SJCRH30 (cell line): ENCODE measurements at places on chromosomes 4 and X.
A peak's percentile ranks its signal among the peaks of the same experiment; 100 is the strongest.

DNA sequence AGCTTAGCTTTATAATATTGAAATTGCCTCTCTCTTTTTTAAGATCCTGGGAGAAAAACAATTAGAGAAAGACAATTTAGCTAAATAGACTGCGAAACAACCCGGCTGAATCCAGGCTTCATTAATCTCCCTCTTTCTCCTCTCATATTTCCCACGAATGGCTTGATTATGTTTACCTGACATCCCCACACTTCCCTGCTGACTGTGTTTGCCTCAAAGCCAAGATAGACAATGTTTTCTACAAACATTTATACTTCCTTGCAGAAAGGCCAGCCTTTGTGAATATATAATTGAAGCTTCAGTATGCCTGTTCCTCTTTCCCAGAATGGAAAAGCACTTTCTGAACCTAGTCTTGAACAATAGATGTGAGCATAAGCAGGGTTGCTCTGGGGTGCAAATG is 566.8 kb downstream of the PDHA2 start:
- no peak for DNase-seq

DNA sequence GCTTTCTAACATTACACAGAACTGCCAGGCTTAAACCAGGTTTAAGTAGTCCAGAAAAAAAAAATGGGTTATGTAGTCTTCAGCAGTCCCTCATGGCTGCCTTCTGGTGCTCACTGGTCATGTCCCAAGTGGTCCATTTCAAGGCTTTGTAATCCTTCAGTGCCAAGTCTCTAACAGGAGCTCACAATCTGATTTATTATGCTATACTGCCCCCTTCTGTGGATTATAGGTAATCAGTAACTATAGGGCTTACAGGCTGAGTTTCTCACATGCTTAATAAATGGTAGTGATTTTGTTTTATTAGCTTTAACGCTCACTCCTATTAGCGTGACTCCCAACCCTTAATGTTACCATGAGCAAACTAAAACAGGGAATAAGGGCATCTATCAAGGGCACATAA is 92.5 kb upstream of the EDA2R start:
- peak; percentile 54 for DNase-seq

DNA sequence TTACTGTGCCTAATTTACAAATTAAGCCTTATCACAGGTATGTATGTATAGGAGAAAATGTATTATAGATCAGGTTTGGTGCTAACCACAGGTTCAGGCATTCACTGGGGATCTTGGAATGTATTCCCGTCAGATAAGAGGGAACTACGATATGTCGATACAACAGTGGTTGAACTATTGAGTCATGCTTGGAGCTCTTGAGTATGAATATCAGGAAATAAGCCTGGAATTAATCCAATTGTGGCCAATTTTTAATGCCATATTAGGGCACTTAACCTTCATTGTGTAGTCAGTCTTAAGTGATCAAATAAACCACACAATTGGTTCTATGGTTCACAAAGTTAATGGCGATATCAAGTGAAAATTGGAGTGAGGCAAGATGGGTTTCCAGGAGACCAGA is 556.5 kb downstream of the IL1RAPL1 start:
- no peak for DNase-seq

- DNase-seq = no peak
Measured at GRCh38 chr4:144531841-144532240, 114.1 kb upstream of the HHIP start.

DNA sequence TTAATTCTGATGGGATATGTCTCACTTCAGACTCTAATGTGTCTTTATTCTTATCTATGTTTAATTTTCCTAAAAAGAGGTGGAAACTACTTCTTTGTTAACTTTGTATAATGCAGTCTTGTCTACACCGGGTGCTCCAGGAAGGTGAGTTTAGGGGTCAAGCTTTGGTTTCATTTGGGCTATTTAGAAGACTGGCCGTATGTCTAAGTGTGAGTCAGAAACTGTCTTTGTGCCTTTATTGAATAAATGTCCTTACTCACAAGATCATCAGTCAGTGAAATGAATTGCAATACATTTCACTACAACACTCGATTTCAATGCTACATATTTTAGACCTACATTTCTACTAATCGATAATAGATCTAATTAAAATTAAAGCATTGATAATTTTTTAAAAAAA is 56.2 kb downstream of the PROM1 start:
- no peak for DNase-seq

DNA sequence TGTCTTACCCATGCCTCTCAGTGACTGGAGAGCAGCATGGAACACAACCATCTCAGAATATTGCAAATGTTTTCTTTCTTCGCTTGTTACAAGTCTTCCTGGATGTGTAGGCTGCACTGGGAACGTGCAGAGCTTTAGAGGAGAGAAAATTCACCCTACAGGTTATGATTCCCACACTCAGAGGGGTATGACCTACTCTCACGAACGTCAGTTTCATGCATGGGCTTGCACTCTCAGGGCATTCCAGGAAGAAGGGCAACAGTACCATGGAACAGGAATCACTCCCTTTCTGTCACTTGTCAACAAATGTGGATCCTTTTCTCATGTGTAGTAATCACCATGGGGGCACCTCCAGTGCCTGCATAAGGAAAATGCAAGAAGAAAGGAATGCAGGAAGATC is 75.8 kb downstream of the NBDY start:
- DNase-seq = no peak

DNA sequence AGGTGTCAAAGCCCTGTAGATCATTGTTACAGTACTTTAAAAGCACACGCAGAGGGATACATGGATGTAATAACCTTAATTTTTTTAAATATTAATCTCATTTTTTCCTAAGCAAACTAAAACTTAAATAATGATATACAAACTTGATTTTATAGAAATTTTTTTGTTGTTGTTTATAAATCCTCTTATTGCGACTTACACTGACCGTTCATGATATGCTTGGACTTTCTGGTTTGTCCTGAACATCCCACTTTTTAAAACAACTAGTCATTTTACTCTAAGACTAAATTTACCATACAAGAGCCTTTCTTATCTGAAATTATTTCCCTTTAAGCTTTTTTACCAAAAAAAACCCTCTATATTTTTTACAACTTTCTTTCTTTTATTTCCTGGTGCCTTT is 2106.0 kb downstream of the PCDH7 start:
- peak; percentile 45 for DNase-seq

DNA sequence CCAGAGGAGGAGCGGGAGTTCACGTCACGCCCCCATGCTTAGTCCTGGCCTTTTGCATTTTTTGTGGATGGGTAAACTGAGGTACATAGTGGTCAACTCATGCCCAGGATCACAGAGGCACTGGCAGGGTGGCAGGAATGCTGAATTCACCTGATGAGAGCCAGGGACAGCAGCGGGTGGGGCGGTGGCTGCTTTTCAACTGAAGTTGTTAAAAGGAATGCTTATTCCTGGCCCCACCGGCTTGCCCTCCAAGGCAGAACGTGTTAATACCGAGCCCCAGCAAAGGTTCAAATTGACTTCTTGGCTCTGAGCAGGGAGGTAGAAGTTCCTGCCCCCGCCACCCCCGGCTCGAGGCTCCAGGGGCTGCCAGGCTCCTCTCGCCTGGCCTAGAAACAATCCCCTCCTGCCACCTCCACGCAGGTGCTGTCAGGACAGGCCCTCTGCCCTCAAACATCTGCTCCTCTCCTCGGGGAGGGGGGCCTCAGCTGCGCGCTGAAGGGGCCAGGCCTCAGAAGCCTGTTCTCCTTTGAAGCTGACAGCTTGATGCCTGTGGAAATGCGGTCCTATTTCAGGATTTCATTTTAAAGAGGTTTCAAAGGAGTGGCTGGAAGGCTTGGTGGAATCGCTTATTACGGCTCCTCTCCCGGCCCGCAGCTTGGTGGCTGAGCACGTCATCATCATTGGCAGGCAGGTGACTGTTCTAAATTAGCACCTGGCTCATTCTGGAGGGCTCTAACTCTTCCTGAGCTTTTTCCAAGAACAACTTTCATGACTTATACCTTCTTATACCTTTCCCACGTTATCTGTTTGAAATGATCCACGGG is 93.0 kb downstream of the PHKA2 start:
- no peak for DNase-seq

DNA sequence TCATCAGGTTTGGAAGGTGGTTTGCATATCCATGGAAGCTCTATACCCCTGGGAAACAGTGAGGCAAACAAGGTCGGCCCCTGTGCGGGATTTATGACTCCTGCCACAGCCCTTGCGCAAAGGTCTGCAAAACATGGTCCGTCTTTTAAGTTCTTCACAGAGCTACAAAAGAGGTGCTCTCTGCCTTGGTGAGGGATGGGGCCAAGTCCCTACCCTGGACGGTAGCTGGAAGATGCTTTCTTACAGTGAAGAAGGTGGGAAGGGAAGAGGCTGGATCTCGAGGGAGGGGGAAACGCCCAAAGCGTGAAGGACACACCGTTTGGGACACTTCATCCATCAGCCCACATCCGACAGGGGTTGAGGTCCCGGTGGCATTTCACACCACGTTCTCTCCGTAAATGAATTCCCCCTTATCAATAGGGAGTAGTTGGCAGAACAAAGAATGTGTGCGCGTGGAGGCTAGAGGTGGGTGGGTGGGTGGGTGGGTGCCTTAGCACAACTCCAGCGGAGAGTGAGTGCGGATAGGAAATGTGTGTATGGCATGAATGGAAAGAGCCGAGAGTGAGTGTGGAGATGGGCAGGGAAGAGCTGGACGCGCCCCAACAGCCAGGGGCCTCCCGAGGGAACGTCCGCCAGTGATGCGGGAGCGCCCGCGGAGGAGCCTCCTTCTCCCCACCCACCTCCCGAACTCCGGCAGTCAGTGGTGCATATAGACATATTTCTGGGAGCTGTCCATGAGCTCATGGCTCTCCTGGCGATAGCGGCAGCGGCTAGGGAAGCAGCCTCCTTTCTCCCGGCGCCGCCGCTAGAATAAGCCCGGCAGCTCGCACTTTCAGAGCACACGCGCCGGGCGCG is 68.3 kb downstream of the LARP7 start:
- peak; percentile 78 for DNase-seq

- no peak for DNase-seq
Measured at GRCh38 chr4:109435635-109436034, 2.0 kb downstream of the SEC24B start.

- DNase-seq = peak; percentile 26
Measured at GRCh38 chrX:18617407-18617750, 54.5 kb downstream of the RS1 start.

GRCh38 chrX:290476-291166 is 9.4 kb downstream of the PLCXD1 start:
- no peak for DNase-seq

GRCh38 chr4:56181140-56181953 is 205.9 kb downstream of the AASDH start:
- no peak for DNase-seq

DNA sequence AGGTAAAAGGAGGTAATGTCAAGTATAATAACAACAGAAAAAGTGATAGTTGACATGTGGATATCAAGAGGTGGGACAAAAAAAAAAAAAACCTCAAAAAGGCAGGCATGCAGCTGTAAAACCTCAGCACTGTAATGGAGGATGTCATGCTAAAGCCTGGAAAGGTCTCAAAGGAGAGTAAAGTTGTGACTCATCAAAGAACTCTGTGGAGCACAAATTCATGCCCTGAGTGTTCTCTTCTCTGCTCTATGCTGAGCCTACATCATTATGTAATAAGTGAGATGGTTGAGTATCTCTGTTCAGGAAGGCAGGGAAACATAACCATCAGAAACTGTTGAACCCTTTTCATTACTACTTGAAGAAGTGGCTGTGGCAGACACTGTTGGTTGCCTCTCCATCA is 597.8 kb downstream of the BCOR start:
- DNase-seq = no peak

GRCh38 chr4:144787365-144788258 is 141.7 kb downstream of the HHIP start:
- no peak for DNase-seq

- DNase-seq = no peak
Measured at GRCh38 chr4:6029254-6029653, 11.0 kb upstream of the C4orf50 start.

- DNase-seq = no peak
Measured at GRCh38 chr4:185110375-185110823, 32.7 kb upstream of the SLC25A4 start.

GRCh38 chr4:67853336-67853735 is 30.5 kb downstream of the TMPRSS11D start:
- DNase-seq = no peak

- DNase-seq = no peak
Measured at GRCh38 chrX:47171996-47172395, 21.6 kb upstream of the UBA1 start.

DNA sequence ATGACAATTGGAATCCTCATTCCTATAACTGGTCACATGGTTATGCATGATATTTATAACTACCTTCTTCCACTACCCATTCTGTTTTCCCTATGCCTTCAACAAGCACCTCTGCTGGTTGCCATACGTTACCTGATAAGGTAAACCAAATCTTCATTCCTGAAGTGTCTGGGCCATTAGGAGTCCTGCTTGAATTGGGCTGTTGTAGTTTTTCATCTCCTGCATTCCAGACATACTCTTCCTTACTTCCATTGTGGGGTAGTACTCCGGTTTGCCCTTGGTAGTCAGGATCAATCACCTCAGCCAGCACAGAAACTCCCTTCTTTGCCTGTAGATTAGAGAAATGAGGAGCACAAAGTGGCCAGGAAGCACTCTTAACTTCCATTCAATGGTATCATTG is 109.1 kb upstream of the LANCL3 start:
- no peak for DNase-seq

- no peak for DNase-seq
Measured at GRCh38 chr4:185549095-185549639, 13.9 kb upstream of the PDLIM3 start.

GRCh38 chrX:124239911-124240310 is 92.5 kb upstream of the TEX13D start:
- DNase-seq = no peak

- no peak for DNase-seq
Measured at GRCh38 chr4:8229331-8229975, 30.4 kb downstream of the SH3TC1 start.

DNA sequence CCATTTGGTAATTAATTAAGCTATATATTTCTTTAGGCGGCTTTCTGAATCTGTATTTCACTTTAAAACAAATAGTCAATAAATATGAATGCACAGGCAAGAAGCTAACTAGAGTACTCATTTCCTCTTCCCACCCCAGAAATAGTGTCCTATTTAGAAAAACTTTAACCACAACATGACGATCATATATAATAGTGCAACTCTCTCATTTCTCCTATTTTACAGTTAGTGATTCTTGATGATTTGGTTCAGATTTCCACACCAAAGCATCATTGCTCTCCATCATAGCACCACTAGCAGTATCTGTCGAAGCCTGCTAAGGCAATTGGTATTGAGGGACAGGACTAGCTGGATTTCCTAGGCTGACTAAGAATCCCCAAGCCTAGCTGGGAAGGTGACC is 184.0 kb upstream of the GALNTL6 start:
- no peak for DNase-seq

GRCh38 chr4:32560306-32560705 is 1840.1 kb downstream of the PCDH7 start:
- peak; percentile 36 for DNase-seq

DNA sequence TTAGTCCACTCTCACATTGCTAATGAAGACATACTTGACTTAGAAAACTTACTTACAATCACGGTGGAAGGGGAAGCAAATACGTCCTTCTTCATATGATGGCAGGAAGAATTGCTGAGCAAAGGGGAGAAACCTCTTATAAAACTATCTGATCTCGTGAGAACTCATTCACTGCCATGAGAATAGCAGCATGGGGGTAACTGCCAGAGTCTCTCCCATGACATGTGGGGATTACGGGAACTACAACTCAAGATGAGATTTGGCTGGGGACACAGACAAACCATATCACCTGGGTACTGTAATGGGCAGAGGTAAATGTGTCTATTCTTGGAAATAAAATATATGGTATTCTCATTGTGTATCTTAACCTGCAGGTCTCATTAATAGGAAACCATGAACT is 711.6 kb upstream of the GRID2 start:
- no peak for DNase-seq
